Activated T-cell treated with anti-CD3 and anti-CD28 coated beads, Interleukin-2, amount 50 U/mL, for 48 hours (primary cell): ENCODE measurements at places on chromosomes 7 and 10.

- no peak for DNase-seq
Measured at GRCh38 chr7:2213551-2214215, 19.1 kb downstream of the MAD1L1 start.

DNA sequence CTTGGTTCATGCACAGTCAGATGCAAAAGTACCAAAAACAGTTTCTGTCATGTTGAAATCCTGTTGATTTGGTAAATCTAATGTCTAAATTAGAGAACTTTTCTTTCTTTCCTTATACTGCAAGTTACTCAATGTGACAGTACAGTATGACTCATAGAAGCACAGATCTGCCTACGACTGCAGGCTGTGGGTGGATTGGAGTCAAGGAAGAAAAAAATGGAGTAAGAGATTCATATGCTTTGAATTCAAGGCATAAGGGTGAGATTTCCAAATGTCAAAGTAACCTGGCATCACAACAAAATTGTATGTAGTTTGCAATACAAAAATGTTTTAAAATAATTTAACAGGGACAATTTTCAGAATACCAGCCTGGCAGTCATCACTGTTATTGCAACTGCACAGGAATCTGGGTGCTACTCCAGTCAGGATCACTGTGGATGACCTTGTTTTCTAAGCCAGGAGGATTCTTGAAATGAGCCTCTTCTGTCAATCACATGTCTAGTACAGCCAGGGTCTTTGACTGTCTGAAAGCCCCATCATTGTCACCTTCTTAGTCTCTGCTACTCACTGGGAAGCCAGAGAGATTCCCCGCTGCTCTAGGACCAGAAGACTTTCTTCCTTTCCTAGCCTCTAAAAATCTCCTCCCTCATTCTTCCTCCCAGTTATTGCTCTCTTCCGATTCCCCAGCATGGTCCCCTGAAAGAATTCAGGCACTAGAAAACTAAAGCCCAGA lies 83.6 kb downstream of the CD36 start:
- no peak for DNase-seq

- DNase-seq: no peak
Measured at GRCh38 chr7:132354527-132354926, 221.7 kb downstream of the PLXNA4 start.

DNA sequence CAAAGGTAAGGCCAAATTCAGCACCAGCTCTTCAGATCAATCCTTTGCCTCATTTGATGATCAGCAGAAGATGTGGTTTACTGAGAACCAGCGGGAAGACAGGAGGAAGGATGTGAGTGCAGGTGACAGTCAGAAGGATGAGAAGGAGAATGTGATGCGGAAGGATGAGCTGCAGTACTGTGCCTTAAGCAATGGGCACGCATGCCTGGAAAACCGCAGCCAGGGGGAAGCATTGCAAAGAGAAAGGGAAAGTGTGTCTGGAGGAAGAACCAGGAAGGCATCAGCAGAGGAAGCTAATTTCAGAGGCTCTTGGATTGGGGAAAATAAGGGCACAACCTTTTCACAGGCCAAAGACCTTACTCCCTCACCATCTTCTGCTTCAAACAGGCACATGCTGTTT lies 25.7 kb downstream of the C10orf71 start:
- DNase-seq: no peak

DNA sequence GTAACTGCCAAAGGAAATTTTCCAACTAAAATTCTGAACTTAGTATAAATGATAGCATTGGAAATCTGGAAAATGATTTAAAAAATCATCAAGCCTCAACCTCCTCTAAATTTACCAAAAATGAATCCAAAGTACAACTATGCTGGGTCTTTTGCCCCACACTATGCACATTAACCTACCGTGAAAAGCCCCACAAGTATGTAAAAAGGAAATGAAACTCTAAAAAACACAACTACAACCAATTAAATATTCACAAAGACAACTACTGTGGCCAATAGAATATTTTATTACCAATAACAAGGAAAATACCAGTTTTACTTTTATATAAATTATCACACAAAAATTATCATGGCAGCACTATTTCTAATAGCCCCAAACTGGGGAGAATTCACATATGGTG lies 19.3 kb downstream of the EIF3A start:
- DNase-seq: no peak

DNA sequence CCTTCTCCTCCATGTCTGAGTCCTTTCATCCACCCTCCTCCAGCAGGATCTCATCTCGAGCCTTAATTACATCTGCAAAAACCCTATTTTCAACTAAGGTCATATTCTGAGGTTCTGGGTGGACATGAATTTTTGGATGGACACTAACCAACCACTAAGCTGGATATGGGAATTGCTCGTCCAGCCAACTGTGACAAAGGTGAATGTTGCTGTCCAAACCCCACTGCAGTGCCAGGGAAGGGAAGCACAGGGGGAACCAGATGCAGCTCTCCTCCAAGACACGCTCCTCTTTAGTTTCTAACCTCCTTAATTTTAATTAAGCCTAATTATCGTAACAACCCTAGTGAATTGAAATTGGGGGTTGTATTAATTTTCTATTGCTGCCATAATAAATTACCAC lies 65.1 kb upstream of the EBF3 start:
- no peak for DNase-seq

DNA sequence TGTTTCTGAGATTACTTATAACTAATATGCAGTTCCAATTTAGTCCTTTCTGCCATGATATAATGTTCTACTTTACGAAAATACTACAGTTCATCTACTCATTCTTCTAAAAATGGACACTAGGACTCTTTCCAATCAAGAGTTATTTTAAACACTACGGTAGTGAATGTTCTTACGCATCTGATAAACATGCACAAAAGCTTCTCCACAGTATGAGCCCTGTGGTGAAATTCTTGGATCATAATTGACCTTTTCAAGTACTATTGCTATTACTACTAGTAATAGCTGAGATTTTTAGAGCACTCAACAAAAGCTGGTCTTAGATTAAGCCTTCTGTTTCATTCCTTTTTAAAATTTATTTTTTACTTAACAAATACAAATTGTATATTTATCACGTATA lies 106.4 kb downstream of the CH25H start:
- DNase-seq: no peak

DNA sequence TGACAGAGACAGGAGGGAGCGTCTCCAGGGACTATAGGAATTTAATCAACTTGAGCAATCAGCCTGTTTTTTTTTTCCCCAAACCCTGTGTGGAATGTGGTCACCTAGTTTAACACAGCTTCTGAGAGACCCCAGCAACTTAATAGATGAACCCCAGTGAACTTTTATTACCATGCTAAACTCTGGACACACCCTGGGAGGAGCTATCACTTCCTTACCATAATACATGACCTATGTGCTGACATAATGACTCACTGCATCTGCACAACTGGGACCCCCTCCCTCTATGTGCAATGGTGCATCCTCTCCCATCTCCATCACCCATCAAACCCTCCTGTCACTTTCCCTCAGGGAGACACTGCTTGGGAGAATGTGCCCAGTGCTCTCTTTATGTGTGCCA lies 83.7 kb downstream of the EPC1 start:
- DNase-seq: no peak

GRCh38 chr10:134247-135131 lies 766 bp upstream of the ZMYND11 start:
- peak; percentile 67 for DNase-seq

DNA sequence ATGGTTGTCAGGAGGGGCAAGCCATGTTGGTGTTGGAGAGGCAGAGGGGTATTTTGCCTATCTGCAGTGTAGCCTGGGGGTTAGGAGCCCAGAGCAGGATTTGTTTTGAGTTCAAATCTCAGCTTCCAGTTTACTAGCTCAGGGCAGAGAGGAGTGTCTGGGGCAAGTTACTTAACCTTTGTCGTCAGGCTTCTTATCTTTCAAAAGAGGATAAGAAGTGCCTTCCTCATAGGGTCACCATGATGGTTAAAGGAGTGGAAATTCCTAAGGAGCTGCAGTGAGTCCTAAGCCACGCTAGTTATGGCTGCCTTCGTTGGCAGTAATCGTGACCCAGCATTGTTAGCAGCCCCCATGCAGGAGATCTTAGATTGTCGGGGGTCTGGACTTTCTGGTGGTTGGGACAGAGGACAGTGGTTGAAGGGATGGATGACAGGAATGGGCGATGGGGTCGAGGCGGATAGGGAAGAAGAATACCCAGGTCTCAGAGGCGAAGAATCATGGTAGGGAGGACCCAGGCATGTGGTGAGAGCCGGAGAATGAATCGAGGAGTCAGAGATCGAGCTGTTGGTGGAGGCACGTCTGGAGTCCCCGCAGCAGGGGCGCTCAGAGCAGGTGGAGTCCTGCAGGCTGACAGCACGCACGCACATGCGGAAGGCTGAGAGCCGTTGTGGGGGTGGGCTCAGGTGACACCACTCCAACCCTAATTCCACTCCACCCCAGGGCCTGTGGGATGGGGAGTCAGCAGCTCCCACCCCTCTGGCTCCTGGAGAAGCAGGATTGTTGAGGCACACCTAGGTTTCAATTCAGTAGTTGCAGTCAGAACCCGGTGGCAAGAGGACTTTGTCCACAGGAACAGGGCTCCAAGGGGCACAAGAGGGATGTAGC lies 11.6 kb downstream of the ADCK2 start:
- DNase-seq: peak; percentile 10

- DNase-seq: no peak
Measured at GRCh38 chr7:103396471-103396870, 49.0 kb downstream of the PSMC2 start.

- no peak for DNase-seq
Measured at GRCh38 chr10:14259696-14260566, 70.8 kb downstream of the FRMD4A start.

- DNase-seq: no peak
Measured at GRCh38 chr7:42181566-42181965, 55.4 kb downstream of the GLI3 start.

- DNase-seq: no peak
Measured at GRCh38 chr10:52212062-52212461, 102.0 kb upstream of the DKK1 start.

- DNase-seq: no peak
Measured at GRCh38 chr7:37083311-37084096, 359.2 kb upstream of the AOAH start.

DNA sequence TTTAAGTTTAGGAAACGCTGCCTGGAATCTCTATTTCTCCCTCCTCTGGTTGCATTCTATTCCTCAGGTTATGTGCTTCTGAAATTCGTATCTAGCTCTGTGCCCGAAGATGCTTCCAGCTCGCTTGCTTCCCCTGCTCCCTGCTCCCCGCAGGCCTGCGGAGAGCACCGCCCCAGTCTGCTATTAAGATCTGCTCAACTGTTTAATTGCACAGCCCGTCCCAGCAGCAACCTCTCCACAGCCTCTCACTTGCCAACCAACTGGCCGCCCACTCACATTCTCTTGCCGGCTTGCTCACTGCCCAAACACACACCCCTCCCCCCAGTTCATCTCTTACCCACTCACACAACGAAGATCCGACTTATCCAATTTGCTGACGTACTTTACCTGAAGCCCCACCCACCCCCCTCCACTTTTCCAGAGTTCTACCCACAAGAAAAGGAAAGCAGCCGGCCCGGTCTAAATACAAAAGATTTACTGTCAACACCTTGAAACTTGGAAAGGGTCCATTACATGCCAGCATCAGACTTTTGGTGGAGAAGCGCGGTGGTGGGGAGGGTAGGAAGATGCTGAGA lies 167.3 kb upstream of the KLF14 start:
- DNase-seq: peak; percentile 52

DNA sequence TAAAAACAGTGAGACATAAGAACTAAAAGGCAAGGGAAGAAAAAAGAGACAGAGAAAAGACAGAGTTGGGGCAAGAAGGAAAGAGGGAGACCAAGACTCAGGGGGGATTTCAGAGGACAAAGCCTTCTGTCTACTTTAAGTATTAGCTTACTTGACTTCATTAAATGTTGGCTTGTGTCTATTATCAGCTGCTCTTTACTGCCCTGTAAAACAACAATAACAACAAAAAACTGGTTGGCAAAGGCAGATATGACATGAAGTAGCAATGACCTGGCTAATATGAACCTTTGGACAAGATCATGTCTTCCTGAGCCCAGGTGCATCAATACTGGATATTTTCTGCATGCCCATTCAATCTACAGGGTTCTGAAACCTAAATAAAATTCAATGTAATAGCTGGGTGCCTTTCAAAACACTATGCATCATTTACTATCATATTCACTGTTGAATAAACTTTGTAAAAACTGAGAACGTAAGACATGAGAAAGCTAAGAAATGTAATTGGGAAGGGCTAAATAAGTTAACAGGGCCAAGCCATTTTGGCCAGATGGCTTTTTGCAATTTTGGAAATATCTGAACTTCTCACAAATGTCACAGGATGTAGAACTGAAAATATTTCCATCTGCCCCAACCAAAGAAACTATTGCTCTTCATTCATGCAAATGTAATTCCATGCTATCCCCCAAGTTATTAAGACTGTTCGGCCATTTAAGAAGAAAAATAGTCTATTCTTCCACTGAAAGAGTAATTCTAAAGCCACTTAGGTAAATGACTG lies 49.4 kb downstream of the LRRN3 start:
- no peak for DNase-seq

- DNase-seq: no peak
Measured at GRCh38 chr7:132805766-132806165, 229.5 kb upstream of the PLXNA4 start.

DNA sequence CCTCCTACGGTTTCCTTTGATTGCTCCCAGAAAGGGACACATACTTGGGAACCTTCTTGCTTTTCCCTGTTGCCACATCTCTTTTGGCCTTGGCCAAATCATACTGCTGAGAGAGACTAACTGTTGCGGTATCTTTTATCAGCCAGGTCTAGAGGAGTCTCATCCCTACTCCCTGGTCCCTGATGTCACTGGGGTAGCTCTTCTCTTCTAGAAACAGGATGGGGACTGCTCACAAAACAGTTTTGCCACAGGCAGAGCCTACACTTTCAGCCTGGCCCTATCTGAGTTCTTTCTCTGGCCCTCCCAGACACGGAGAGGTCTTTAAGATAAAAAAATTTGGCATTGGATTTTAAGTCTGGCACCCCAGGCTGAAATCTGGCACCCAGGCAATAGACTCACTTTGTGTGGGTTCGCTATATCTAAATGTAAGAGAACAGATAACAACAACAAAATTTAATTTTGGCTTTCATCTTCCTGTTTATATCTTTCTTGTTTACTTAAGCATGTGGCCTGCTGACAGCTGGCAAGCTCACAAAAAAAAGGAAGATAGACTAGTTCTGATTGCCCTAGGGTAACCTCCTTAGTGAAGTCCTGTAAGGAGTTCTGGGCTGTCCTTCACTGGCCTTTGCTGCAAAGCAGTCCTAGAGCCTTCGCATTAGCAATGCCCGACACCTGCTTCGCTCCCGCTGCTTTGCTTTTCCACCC lies 228.3 kb upstream of the NPVF start:
- no peak for DNase-seq

DNA sequence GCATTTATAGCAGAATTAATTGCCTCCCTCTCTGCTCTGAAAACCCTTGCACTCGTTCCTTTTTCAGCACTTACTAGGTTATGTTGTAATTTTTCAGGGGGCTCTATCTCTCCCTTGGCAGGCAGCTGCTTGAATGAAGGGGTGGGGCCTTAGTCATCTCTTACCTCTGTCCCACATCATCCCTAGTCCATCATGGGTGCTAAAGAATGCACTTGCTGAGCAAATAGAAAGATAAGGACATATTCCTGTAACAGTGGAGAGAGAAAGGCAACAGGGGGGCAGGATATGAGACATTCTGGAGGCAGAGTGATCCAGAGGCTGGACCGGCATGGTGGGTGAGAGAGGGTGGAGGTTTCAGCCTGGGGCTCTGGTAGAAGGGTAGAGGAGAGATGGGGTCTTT lies 60.0 kb downstream of the MINDY4 start:
- no peak for DNase-seq
